ENCODE measurements at places on chromosomes 3 and 15. TPM values are rescaled to one million over a fixed set of nuclear protein-coding genes. Genes with fewer than 3 reads are reported as not detected.

DNA sequence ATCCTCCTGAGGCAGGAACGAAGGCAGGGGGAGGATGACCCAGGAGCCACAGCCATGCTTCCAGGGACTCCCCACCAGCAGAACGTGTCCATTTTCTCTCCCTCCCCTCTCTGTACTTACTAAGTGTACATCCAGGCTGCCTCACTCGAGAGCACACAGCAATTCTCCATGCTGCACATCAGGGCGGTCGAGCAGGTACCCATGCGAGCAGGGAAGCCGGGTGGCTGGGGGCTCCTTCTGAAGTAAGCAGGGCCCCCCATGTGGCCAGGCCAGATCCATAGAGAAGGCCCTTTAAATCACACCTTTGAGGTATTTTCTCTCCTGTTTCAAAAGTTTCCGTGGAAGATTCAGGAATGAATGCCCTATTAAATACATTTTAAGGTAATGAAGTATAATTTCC, 41.2 kb upstream of the SLC6A11 start:
- DNase-seq = no peak
- no peaks in the 10 kb centered on the region for H3K36me3 ChIP-seq
- H3K4me1 ChIP-seq = no peaks in the 10 kb centered on the region

- H3K4me3 ChIP-seq = no peak overlapping the region
- peaks cover 33% of the 10 kb centered on the region for H3K36me3 ChIP-seq
- H3K4me1 ChIP-seq = peaks cover 37% of the 10 kb centered on the region
- H3K27me3 ChIP-seq = no peaks in the 10 kb centered on the region
These were observed 9.6 kb downstream of the SQOR start for GRCh38 chr15:45644437-45644836.

- no peak for DNase-seq
- H3K27ac ChIP-seq = no peak overlapping the region
These were observed 14.8 kb downstream of the CHCHD6 start for GRCh38 chr3:126718561-126719445.

- no peak for DNase-seq
- H3K27me3 ChIP-seq = no peaks in the 10 kb centered on the region
- H3K27ac ChIP-seq = no peak overlapping the region
- no peaks in the 10 kb centered on the region for H3K36me3 ChIP-seq
These were observed 31.8 kb downstream of the MITF start for GRCh38 chr3:69770976-69771634.

GRCh38 chr3:193917158-193917557, 218.8 kb upstream of the HES1 start:
- H3K4me3 ChIP-seq = no peak overlapping the region
- no peak for DNase-seq
- H3K27ac ChIP-seq = no peak overlapping the region
- H3K4me1 ChIP-seq = no peaks in the 10 kb centered on the region
- H3K27me3 ChIP-seq = peaks cover 10% of the 10 kb centered on the region

DNA sequence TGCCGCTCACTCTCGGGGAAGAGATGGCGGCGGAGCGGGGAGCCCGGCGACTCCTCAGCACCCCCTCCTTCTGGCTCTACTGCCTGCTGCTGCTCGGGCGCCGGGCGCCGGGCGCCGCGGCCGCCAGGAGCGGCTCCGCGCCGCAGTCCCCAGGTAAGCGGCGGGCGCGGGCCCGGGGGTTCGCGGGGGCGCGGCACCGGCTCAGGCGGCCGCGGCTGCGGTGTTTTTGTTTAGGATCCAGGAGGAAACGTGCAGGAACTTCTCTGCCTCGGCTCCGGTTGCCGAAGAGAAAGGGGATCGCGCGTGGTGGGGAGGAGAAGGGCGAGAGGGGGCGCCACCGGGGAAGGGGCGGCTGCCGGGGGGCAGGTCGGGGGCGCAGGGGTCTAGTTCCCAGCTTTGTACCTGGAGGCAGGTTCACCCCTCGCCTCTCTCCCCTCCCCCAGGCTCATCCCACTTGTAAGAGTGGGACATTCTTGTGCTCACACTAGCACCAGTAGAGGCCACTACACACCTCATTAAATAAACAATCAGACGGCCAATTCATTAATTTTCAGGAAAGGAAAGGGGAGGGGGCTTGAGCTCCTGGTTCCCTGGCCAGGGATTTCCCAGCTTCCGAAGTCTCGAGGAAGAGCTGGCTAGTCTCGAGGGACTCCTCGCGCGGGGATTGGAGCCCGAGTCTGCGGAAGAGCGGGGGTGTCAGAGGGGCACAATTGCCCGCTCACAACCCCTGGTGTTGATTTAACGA, 562 bp downstream of the NEO1 start:
- DNase-seq = peak; percentile 44
- H3K4me1 ChIP-seq = peaks cover 8% of the 10 kb centered on the region
- H3K27me3 ChIP-seq = peaks cover 38% of the 10 kb centered on the region
- no peaks in the 10 kb centered on the region for H3K36me3 ChIP-seq

- H3K4me3 ChIP-seq = no peak overlapping the region
- no peak overlapping the region for H3K27ac ChIP-seq
- DNase-seq = no peak
- peaks cover 2% of the 10 kb centered on the region for H3K27me3 ChIP-seq
- H3K4me1 ChIP-seq = no peaks in the 10 kb centered on the region
These were observed 67.0 kb upstream of the SLC25A26 start for GRCh38 chr3:66153481-66154443.

- no peaks in the 10 kb centered on the region for H3K27me3 ChIP-seq
- H3K36me3 ChIP-seq = peaks cover 1% of the 10 kb centered on the region
- no peak overlapping the region for H3K4me3 ChIP-seq
- H3K27ac ChIP-seq = no peak overlapping the region
- H3K4me1 ChIP-seq = peaks cover 1% of the 10 kb centered on the region
- DNase-seq = no peak
These were observed 475.1 kb upstream of the TBL1XR1 start for GRCh38 chr3:177672252-177672911.

DNA sequence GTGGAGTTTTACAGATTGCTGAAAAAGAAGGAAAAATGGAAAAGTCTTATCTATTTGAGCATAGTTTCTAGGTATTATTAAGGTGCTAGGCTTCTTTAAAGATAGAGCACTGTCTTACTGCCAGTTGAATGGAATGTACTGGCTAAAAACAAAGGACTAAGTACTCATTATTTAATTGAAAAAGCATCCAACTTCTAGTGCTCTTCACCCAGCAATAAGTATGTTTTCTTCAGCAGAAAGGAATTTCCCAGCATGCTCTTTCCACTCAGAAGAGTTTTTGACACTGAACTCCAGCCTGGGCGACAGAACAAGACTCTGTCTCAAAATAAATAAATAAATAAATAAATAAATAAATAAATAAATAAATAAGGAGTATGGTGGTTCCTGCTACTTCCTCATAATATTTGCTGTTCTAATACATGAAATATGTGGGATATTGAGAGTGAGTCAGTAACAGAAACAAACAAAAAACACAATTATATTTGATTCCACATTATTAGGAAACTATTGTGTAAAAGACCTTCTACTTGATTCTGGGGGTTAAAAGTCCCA, 70.6 kb downstream of the ATP13A4 start:
- DNase-seq = no peak
- H3K36me3 ChIP-seq = no peaks in the 10 kb centered on the region
- no peaks in the 10 kb centered on the region for H3K27me3 ChIP-seq
- H3K4me3 ChIP-seq = no peak overlapping the region
- H3K27ac ChIP-seq = no peak overlapping the region
- H3K4me1 ChIP-seq = no peaks in the 10 kb centered on the region

DNA sequence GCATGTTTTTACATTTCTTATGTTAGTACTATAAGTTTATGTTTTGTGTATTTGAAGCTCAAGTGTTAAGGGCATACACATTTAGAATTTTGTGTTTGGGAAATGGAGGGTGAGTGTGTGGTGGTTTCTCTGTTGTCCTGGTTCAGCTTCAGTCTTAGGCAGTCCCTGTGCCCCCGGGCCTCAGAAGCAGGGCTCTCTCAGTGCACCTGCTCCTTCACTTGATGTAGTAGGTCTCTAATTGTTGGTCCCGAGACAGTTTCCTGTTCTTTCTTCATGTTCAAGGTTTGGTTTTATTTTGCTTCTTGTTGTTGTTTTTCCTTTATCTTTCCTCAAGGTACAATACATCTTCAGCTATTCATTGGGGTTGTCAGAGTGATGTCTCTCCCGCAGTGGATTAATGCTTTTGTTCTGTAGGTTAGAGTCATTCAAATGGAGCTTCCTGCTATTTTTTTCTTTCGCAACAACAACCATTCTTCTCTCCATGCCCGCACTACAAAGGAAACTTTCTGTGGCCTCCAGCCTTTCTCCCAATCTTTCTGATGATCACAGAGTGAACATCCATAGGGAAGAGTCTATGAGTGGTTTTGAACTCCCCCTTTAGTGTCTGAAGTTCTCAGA, 177.8 kb upstream of the GOLGA6L4 start:
- H3K4me1 ChIP-seq = no peaks in the 10 kb centered on the region
- no peaks in the 10 kb centered on the region for H3K36me3 ChIP-seq
- H3K27me3 ChIP-seq = no peaks in the 10 kb centered on the region
- no peak overlapping the region for H3K4me3 ChIP-seq
- H3K27ac ChIP-seq = no peak overlapping the region

- H3K27me3 ChIP-seq = peaks cover 61% of the 10 kb centered on the region
- no peaks in the 10 kb centered on the region for H3K36me3 ChIP-seq
- H3K4me1 ChIP-seq = no peaks in the 10 kb centered on the region
- no peak overlapping the region for H3K4me3 ChIP-seq
- H3K27ac ChIP-seq = no peak overlapping the region
These were observed 7.7 kb upstream of the KCTD6 start for GRCh38 chr3:58484045-58484721.

CHRNA7 gene
- 0.43 TPM for total RNA-seq

EXD1 gene
- not detected for total RNA-seq

ELL3 gene
- 4.6 TPM for total RNA-seq

C15orf61 gene
- total RNA-seq = 5.5 TPM

ZPLD1 gene
- total RNA-seq = not detected

AP3B2 gene
- total RNA-seq = 0.17 TPM

Data from activated naive CD8-positive, alpha-beta T cell treated with anti-CD3 and anti-CD28 coated beads, Interleukin-2, amount 10 ng/mL, durations not matched to agents 7 days and 5 days (primary cell).